ENCODE measurements at places on chromosomes 5 and 9.

DNA sequence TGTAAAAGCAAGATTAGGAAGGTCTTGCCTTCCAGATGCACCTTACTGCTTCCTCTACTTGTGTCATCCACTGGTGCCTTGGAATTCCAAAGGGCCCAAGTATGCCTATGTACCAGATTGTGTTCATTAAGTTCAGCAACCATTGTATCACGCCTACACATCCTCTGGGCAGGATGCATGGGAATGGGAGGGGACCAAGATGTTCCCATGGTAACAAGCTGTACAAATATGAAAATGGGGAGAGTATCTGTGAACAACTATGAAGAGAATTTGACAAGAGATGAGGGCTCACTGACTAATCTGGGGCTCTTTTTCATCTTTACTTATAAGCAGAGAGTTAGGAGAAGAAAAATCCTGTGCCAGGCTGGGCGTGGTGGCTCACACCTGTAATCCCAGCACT is 137.8 kb upstream of the MAP1B start:
- DNase-seq = no peak

DNA sequence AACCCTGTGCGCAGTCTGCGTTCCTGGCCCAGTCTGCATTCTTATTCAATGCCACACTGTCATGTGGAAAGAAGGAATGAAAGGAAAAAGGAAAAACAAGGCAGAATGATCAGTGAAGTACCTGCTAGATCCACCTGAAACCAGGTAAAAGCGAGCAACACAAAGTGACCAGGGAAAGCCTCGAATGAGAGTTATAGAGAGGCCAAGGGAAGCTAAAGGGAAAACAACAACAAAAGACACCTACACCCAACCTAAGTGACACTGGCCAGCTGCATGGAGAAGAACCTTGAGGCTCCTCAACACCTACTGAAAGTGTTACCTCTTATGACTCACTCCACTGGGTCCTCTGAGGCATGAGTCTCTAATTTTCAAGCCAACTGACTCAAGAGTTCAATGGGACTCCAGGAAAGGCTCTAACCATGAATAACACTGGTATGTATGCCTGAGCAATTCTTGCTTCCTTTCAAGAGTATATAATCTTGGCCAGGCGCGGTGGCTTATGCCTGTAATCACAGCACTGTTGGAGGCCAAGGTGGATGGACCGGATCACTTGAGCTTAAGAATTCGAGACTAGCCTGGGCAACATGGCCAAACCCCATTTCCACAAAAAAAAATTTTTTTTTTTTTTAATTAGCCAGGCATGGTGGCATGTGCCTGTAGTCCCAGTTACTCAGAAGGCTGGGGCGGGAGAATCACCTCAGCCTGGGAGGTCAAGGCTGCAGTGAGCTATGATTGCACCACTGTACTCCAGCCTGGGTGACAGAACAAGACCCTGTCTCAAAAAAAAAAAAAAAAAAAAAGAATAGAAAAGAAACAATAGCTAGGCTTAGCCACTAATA is 29.0 kb downstream of the MTMR12 start:
- no peak for DNase-seq

GRCh38 chr9:94057918-94058317 is 26.3 kb upstream of the PTPDC1 start:
- peak; percentile 67 for DNase-seq

GRCh38 chr5:54602475-54602874 is 84.9 kb downstream of the SNX18 start:
- no peak for DNase-seq

GRCh38 chr5:1367149-1367548 is 22.2 kb upstream of the CLPTM1L start:
- DNase-seq = no peak

DNA sequence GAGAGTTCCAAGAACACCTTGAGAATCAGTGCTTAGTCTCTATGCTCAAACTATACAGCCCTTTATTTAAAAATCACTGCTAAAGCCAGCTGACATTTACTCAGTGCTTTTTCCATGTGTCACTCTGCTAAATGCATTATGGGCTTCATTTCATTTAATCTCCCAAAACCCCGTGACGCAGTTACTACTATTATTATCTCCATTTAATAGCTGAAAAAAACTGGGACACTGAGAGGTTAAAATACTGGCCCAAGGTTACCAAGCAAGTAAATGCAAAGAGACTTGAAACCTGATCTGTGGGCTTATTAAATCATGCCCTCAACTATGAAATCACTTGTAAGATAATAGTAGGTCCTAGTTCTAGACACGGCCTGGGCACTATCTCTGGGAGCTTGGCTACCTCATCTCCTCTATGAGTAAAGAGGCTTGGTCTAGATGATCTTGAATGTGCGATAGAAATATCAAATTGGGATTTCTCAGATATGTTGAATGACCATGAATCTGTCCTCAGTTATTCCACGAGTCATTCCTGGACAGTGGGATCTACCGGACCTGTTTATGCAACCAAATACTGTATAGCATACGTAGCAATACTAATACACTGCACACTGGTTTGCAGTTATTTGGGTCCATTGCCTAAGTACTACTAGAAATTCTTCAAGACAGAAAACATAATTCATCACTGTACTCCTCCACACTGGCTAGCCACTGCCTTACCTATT is 32.3 kb downstream of the MARCHF11 start:
- DNase-seq = no peak

GRCh38 chr5:112800891-112801290 is 60.2 kb upstream of the SRP19 start:
- no peak for DNase-seq

GRCh38 chr5:159002171-159002570 is 97.5 kb downstream of the EBF1 start:
- no peak for DNase-seq

DNA sequence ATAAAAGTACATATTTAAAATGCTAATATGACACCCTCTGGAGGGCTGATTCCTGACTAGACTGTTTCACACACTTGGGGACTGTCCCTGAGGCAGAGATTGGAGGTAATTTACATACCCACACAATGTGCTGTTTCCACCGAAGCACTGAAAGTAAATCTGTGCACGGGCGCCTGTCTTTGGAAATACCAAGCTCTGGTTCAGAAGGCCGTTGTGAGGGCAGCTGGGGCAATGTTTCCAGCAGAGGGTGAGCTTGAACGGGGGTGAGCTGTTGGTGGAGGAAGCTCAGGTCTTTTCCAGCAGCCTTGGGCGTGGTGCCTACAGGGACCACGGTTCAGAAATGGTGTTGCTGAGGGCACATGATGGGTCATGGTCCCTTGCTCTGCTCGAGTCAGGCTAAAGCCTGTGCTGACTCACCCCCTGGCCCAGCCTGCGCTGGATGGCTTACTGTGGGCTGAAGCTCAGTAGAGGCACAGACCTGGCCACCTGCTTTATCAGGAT is 25.8 kb upstream of the HMCN2 start:
- DNase-seq = peak; percentile 48

- DNase-seq = no peak
Observed at GRCh38 chr9:78682216-78682615, 385.3 kb downstream of the PSAT1 start.

DNA sequence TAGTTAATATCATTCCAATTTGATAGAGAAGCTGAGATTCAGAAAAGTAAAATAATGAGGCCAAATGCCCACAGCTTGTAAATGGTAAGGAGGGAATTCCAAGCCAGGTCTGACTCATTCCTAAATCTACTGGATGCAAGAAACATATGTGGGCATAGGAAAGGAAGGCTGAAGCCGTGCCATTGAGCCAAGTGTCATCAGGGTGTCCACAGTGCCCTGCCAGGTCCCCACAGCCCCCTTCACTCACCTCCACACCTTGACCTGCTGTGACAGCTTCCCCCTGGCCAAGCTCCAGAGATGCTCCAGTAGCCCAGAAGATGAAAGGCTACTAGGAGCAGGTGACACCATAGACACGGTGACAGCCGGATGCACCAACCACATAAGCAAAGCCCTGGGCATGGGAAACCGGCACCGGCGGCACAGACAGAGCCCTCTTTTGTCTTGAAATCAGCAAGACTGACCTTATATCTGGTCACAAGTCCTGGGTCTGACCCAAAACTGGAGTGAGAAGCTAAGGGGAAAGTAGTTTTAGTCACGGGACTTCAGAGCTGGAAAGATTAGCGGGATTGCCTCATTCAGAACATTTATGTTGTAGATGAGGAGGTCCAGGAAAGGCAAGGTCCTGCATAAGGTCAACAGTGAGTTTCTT is 20.1 kb upstream of the FAT2 start:
- no peak for DNase-seq
